ENCODE measurements at places on chromosomes 13 and 19. TPM values are rescaled to one million over a fixed set of nuclear protein-coding genes. Genes with fewer than 3 reads are reported as not detected.

DNA sequence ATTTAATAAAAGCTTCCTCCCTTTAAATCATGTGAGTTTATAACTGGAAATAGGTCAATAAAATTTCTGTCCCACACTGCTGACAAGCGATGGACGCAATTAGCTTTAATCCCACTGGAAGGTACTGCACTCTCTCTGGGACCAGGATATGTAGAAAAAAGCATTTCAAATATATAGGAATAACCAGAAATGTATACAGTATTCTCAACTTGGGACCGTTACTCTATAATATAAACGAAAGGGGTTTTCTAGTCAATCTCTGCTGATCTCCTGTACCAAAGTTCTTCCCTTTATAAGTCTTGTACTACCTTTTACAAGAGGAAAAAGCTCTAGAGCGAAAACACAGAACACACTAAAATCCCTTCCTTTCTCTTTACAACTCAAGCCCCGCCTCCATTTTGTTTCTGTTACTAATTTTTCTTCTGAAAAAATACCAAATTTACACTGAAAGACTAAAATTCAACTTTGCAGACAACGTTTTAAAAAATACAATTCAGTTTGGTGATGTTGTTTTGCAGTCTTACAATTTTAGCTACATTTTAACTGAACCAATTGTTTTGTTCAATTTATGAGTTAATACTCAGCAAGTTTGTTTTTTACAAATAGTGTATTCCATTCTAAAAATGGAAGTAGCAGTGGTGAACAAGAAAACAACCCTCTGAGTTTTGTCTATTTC, 1.7 kb upstream of the USPL1 start:
- DNase-seq = no peak

DNA sequence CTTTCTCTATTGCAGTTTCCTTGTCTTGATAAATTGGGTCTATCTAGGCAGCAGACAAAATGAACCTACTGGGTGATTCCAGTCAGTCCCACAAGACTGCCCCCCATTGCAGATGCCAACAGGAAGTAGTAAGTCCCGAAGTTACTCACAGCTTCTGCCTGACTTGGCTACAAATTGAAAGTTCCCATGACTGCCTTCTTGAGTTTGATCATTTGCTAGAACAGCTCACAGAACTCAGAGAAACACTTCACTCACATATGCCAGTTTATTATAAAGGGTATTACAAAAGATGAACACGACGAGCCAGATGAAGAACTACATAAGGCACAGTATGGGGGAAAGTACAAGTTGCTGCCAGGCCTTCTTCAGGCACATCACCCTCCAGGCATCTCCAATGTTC, 50.0 kb downstream of the TEX26 start:
- DNase-seq = no peak

DNA sequence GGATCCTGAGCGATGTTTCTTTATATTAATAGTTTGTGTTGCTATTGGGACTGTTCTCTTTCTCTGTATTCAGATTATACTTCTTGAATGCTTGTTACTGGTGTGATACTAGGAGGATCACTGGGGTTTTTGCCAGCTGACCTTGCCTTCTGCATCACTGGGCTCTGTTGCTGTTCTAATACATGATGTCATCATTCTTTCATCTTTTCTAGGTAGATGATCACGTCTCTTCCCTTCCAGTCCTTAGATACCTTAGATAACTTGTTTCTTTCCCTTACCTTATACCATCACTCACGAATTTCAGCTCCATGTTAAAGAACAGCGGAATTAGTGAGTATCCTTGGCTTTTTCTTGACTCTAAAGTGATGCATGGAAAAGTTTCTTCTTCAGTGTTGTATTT, at the start of gene OR10H3:
Gene OR10H3 (plus strand): TSS at position 264 of the 400 bp plus-strand sequence. CDS start 3,408 bp downstream, outside the sequence.
- DNase-seq = no peak

GRCh38 chr13:34591900-34592529, 350.1 kb upstream of the NBEA start:
- no peak for DNase-seq

GRCh38 chr19:33390908-33391630, 17.6 kb downstream of the CEBPG start:
- no peak for DNase-seq

- no peak for DNase-seq
These were observed 860.5 kb downstream of the PCDH9 start for GRCh38 chr13:66369666-66370065.

- no peak for DNase-seq
These were observed 23.8 kb downstream of the ZNF787 start for GRCh38 chr19:56097306-56097705.

DNA sequence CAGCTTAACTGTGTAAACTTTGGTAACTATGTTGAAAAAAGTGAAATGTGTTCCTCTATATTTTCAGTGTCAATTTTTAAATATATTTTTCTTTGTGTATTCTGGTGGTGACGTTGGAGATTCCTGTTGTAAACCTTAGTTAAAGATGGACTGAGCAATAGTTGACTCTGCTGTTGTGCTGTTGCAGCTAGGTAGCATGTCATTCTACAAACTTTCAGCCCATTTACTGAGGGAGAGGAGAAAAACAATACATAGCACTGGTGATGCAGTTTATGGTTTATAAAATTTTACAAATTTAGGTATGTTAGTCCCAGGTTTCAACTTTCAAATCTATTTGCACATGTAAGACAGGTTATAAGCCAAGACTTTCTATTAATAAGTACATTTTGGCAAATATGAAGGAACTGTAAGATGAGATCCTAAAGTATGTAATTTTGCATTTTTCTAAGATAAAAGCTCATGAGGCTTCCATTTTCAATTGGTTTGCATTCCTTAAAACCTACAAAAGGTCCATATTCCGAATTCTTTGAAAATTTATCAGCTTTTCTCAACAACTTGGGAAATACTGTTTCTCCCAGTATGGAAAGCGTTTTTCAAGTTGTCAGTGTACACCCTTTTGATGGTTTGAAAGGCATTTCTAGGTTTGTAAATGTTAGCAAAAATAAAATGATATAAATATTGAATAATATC, 1.5 kb downstream of the NDFIP2 start:
- DNase-seq = no peak

GRCh38 chr13:44068737-44069136, 189.0 kb downstream of the LACC1 start:
- DNase-seq = no peak

GRCh38 chr13:75416327-75417011, 65.5 kb downstream of the TBC1D4 start:
- no peak for DNase-seq

- no peak for DNase-seq
These were observed 46.8 kb downstream of the LATS2 start for GRCh38 chr13:21014502-21015170.

PNMA8A gene
- 10.3 TPM for total RNA-seq

Measured in osteocyte (in vitro differentiated cells).